ENCODE measurements at places on chromosomes 6 and 20.

- DNase-seq, result no peak
Measured at GRCh38 chr6:144059139-144059538, 36.2 kb downstream of the SF3B5 start.

- no peak for DNase-seq
Measured at GRCh38 chr20:20926222-20926905, 179.8 kb downstream of the LINC00237 start.

DNA sequence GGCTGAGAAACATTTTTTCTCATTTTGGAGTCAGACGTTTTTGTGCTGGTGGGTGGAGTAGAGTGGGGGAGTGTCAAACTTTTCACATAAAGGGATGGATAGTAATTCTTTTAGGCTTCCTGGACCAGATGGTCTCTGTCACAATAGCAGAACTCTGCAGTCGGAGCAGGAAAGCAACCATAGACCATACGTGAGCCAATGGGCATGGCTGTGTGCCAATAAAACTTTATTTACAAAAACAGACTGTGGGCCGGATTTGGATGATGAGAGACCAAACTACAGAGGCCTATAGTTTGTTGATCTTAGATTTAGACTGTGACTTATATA, 70.8 kb upstream of the SLC22A23 start:
- DNase-seq, result no peak

DNA sequence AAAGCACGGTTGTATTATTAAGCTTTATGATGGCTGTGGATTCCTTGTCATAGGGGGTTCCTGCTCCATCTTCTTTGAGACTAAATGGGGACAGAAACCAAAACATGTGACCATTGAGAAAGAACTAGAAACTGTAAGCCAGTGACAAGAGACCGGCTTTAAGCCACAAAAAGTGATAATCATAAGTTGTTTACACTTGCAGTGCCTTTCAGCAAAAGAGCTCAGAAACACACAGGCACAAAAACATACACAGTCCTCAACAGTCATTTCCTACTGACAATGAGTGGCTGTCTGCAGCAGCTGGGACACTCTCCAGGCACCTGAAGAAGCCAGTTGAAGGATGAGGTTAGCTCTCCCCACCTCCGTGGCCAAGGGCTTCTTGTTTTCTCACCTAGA, 20.0 kb upstream of the UBE2J1 start:
- DNase-seq, result no peak

GRCh38 chr6:63372951-63373533, 53.3 kb upstream of the LGSN start:
- DNase-seq, result no peak

DNA sequence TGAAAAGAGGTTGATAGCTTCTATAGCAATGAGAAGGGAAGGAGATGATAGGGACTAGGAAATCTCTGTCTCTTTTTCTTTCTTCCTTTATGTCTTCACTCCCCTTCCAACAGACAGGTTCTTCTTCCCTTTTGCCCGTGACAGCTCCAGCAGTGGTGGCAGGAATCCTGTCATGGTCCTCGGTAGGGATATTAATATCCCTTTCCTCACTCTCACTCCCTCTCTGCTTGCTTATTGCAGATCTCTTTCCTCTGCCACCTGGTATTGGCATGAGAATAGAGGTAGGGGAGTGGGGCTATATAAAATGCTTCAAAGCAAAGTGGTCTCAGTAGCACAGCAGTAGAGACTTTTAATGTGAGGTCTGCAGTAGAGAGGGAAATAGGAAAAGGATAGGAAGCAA, 19.7 kb downstream of the RAD21L1 start:
- DNase-seq, result no peak

DNA sequence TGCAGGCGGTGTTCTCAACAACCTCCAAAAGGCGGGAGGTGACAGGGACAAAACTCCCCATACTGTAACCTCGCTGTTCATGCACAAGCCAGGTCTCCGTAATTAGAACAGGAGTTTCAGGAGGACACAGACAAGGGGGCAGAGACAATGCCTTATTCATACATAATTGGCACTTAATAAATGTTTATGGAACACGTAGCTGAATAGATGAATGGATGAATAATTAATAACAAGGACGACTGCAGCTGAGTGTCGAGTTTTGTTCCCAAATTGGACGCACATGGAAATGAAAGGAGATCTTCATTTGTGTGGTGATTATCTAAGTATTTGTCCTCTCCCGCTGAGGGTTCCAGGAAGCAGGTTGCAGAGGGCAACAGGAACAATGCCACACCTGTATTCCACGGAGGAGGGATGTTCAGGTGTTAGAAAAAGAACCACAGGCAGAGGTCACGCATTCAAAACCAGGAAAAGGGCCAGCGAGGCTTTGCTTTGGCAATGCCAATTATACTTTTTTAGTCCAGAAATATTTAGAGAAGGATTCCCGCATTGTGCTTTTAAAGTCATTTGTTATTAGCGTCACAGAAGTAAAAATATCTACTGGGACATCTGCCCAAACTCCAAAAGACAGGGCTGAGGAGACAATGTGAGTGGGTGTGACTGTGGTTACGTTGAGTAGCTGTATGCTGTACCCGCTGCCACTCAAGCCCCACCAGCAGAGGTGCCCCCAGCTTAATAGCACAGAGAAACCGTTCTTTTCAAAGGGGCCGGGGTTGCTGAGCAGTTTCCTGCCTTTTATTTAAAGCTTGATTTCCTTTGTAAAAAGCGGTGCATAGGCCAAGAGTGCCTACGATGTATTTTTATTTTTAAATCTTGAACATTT, 123.3 kb downstream of the PXDC1 start:
- no peak for DNase-seq

DNA sequence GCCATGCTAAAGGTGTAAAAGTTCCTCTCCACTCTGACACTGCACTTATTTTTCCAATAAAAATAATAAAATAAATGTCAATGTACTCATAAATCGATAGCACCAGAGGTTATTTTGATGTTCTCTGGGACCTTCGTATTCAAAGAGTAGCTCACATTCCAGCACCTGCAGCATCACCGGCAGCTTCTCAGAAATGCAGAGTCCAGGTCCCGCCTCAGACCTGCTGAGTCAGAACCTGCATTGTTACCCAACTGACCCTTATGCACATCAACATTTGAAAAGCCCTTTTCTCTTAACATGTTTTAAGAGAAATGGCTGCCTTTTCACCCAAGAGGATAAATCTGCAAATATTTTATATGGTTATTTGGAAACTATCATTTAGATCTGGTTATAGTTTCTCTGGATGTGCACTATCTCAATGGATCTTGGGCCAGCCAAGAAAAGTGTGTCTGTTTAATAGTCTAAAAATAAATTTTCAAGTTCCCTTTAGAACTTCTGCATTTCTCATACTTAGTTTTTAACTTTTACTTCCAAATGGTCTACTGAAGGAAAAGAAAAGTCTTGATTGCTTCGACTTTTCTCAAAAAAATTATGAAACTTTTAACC, 216.2 kb upstream of the PRDM1 start:
- no peak for DNase-seq

DNA sequence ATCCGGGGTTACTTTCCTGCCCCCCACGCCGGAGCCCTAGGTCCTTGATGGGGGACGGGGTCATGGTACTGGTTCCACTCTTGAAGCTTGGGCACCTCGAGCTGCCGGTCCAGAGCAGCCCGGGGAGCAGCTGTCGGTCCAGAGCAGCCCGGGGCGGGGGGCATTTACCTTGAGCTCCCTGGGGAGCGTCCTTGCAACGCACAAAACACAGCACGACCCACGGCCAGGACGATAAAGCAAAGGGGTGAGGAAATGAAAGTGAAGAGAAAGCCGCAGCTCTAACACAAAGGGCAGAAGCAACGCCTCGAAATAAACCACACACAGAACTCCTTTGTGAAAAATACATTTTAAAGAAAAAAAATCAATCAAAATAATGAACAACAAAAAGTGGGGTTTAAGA, 39.1 kb downstream of the KCNQ2 start:
- no peak for DNase-seq

DNA sequence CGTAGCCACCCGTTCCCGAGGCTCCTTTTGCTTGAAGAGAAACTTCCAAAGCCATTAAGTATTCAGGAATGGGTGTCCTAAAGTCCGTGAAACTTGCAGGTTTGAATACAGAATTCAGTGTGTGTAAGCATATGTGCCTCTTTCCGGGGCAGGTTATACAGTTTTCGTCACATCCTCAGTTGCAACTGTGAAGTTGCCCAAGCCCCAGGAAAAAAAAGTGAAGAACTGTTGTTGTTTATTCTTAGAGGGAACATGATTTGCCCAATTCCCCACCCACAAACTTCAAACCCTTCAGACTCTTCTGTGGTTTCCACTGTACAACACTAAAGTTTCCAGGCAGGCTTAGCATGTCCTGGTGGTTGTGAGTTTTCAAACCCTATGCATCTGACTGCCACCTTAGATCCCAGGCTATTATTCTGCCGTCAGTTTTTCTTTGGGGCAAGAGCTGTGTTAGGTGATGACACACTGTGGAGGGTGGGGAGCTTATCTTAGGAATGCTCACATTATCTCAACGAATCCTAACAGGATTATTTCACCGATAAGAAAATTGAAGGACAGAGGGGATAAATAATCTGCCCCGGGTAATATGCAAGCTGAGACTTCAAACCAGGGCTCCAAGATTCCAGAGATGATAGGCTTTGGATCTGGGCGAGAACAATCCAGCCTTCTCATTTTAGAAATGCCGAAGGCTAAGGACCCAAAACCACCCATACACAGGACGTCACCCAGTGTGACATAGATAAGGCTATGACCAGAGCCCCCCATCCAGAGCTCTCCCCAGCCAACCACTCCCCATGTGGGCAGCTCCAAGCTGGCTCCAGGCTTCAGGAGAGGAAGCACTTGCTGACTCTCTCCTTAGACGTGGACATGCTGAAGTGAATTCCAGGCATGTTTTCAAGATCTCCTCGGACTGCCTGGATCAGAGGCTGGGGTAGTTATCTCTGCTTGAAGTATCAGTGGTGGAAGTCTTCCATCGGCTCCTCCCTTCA, 81.7 kb upstream of the AFDN start:
- DNase-seq, result no peak

GRCh38 chr20:58745391-58745790, 52.8 kb downstream of the NPEPL1 start:
- DNase-seq, result no peak

DNA sequence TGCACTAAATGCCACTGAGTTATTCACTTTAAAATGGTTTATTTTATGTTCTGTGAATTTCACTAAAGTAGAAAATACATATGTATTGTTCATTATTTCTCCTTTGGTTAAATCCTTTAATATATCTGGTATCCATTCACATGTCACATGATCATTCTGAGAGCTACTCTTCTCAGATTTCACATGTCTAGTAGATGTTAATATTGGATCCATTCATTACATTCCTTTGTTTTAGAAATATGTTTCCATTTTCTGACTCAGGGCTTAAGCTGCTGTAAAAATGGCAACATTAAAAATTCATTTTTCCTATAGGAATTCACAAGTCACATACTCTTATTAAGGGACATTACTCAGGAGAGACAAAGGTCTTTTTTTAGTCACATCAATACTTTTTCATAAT, 205.4 kb downstream of the ZFAND3 start:
- DNase-seq, result no peak

GRCh38 chr20:41869261-41869660, 251.1 kb upstream of the CHD6 start:
- no peak for DNase-seq

GRCh38 chr6:97689078-97689754, 406.2 kb upstream of the MMS22L start:
- DNase-seq, result no peak

DNA sequence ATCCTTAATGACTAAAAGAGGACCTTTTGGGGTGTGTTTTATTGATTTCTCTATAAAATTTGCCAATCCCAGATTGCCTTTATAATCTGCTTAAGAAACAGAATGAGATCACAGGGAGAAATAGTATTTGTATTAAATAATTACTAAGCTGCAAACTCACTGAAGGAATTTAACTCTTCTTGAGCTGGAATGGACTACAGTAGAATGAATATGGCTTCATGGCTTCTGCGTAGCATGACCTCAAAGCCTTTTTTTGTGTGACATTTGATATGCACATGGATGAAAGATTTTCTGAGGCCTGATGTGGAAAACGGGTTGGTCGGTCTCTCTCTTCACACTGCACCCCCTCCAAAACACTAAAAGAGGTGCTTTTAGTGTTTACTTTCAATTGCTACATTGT, 115.9 kb downstream of the QKI start:
- DNase-seq, result no peak

DNA sequence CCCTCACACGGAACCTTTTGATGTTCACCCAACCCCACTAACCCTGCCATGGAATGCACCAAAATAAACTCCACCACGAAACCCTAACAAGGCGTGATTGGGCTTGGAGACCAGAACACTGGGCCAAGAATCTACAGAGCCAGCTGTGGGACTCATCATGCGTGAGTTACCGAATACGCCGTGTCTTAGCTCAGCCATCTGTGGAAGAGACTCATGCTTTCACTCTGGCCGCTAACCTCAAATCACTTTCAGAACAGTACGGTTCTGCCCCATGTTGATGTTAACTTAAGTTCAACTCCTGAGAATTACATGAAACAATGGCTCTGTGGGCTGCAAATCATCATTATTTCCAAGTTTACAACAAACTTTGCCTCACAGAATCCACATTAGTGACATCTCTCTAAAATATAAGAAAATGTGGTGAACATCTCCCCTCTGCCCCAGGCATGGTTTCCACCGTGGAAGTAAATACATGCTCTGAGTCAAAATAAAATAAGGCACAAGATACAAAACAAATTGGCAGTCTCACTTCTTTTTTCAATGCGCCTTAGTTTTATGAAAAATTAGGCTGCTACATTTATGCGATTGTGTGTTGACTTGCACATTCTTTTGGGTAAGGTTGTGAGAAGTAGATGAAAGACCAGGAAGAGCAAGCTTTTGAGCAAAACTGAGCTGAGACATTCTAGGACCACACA, 308.9 kb upstream of the EXOC2 start:
- no peak for DNase-seq

GRCh38 chr20:25637247-25637646, 13.4 kb upstream of the NANP start:
- DNase-seq, result no peak

- DNase-seq, result peak; percentile 17
Measured at GRCh38 chr20:20371083-20371482, 3.2 kb downstream of the INSM1 start.

DNA sequence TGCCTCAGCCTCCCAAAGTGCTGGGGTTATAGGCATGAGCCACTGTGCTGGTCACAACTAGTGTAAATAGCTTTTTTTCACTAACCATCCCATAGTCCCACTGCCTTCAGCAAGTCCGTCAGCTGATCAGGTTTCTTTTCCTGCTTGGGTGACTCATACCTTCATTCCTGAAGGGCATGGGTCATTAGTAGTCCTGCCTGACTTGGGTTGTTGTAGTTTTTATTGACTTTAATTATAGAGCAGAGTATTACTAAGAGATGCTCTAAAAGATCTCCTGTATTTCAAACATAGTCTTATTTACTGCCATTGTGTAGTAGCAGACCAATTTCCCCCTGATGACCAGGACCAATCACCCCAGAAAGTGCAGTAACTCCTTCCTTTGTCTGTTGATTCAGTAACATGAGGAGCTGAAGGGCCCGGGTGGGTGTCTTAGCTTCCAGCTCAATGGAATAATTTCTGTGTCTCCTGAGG, 25.8 kb downstream of the HLA-C start:
- no peak for DNase-seq
